ENCODE measurements at places on chromosomes 5 and 9. TPM values are rescaled to one million over a fixed set of nuclear protein-coding genes. Genes with fewer than 3 reads are reported as not detected.

Gene TXNDC15
- 105 TPM for total RNA-seq

Gene ZNF883
- 29.1 TPM for total RNA-seq

Gene UBE2QL1
- total RNA-seq = 22.8 TPM

Gene LOX
- 4.6 TPM for total RNA-seq

Gene MARVELD2
- 3.0 TPM for total RNA-seq

Gene SPATA31D4
- not detected for total RNA-seq

Gene ARL14EPL
- total RNA-seq = not detected

Gene EFCAB9
- total RNA-seq = not detected

Gene FOXD4L5
- 0.46 TPM for total RNA-seq

Gene IL3
- total RNA-seq = not detected

Gene ARID3C
- 0.69 TPM for total RNA-seq

Gene CYLC2
- total RNA-seq = not detected

Gene PCDHGA8
- 6.9 TPM for total RNA-seq

Gene TMEM167A
- total RNA-seq = 197 TPM

Gene CNTNAP3
- 30.7 TPM for total RNA-seq

Gene COQ4
- 24.9 TPM for total RNA-seq

Gene CCL21
- not detected for total RNA-seq

Gene TLX3
- total RNA-seq = not detected

Gene ADGRD2
- 0.46 TPM for total RNA-seq

Gene TMEM174
- not detected for total RNA-seq

Gene CTXN3
- 8.5 TPM for total RNA-seq

Gene LCN10
- total RNA-seq = not detected

Gene HBEGF
- total RNA-seq = 18.2 TPM

Measured in diencephalon (tissue), 1 donor.